Stimulated activated CD8-positive, alpha-beta memory T cell treated with anti-CD3 and anti-CD28 coated beads, Interleukin-4, amount 100 ng/mL, for 4 hours (primary cell): ENCODE measurements at places on chromosomes 5 and 9.

- no peak for DNase-seq
Observed at GRCh38 chr9:97830884-97831829, 21.9 kb upstream of the FOXE1 start.

- no peak for DNase-seq
Observed at GRCh38 chr9:96289392-96289791, 12.6 kb downstream of the HSD17B3 start.

GRCh38 chr9:97850746-97851445 lies 2.1 kb upstream of the FOXE1 start:
- DNase-seq = no peak

DNA sequence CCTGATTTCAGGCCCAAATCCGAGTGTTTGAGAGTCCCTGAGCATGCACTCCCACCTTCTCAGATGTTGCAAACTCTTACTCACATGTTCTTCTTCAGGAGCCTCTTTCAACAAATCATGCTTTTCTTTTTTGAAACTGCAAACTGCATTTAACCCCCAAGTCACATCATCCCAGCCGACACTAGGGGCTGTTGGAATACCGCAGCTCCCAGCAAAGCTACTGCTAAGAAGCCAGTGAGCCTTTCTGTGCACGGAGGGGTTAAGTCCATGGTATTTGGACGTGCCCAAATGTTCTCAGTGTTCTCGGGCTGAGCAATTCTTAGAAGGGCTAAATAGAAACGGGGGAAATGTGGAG lies 282.9 kb downstream of the NFIB start:
- DNase-seq = no peak

GRCh38 chr9:94057918-94058317 lies 26.3 kb upstream of the PTPDC1 start:
- DNase-seq = no peak

DNA sequence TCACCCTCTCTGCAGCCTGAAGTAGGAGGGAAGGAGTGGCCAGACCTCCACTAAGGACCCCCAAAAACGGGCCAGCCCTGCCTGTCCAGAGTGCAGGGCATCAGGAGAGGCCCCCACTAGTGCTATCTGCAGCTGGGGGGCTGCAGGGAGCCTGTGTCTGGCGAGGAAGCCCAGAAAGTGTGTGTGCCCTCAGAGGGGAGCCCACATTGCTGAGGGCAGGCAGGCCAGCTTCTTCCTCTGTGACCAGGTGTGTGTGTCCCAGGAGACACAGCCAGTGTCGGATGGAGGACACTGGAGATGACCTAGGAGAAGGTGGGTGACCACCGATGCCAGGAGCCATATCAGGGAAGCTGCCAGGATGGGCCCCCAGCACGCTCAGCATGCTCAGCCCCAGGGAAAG lies 218.7 kb downstream of the IRX2 start:
- DNase-seq = no peak

DNA sequence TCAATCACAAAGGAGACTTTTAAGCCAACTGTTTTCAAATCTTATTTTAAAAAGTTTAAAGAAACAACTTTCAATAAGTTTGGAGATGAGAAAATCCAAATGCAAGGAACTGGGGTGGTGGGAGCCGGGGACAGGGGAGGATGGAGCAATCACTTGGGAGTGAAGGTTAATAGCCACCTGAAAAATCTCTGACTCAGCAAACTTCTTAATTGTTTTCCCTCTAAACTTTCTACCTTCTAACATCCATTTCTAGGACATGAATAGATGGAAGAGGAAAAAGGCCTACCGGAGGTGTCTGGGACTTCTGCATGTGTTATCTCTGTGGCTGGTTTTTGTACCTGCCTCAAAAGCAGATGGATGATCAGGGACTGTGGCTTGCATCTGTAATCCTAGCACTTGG lies 360.6 kb downstream of the OSTF1 start:
- DNase-seq = no peak

- no peak for DNase-seq
Observed at GRCh38 chr9:124894741-124895170, 32.8 kb downstream of the ARPC5L start.

GRCh38 chr5:95779611-95780010 lies 42.9 kb downstream of the GLRX start:
- no peak for DNase-seq

DNA sequence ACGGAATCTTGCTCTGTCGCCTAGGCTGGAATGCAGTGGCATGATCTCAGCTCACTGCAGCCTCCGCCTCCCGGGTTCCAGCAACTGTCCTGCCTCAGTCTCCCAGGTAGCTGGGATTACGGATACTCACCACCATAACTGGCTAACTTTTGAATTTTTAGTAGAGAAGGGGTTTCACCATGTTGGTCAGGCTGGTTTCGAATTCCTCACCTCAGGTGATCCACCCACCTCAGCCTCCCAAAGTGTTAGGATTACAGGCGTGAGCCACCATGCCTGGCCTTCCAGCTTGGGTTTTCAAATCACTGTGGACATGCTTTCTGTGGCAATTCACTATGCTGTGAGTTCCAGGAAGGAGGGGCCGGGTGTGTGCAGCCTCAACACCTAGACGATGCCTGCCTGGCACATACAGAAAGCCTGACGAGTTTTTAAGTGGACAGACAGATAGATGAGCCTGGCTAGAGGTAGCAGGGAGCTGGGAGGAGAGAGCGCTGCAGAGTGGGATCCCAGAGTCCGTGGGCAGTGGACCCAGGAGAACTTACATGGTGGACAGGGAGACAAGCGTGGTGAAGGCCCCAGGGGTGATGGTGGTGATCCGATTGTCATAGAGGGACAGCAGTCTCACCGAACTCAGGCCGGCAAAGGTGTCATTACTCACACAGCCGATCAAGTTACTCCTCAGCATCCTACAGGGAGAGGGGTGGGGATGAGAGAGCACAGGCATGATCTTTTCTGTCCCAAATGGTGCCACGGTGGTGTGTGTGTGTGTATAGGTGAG lies 173.4 kb upstream of the PANK3 start:
- DNase-seq = no peak

GRCh38 chr9:1421436-1421835 lies 371.3 kb downstream of the DMRT2 start:
- no peak for DNase-seq

GRCh38 chr5:34535944-34536623 lies 120.0 kb upstream of the RAI14 start:
- DNase-seq = no peak

DNA sequence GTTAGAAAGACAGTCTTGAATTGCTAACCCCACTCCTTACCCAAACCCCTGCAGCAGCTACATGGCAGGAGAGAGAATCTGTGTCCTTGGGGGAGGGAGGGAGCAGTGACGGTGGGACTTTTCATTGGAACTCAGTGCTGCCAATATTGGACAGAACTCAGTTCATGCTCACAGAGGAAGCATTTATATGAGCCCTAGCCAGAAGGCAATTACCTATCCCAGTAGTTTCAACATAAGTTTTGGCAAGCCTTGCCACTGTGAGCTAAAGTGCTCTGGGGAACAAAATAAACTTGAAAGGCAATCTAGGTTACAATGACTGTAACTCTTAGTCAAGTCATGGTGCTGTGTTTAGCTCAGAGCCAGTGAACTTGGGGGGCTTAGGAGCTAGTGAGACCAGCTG lies 1013.4 kb upstream of the COX7C start:
- no peak for DNase-seq

- DNase-seq = no peak
Observed at GRCh38 chr5:96758621-96759020, 49.1 kb downstream of the ERAP1 start.

DNA sequence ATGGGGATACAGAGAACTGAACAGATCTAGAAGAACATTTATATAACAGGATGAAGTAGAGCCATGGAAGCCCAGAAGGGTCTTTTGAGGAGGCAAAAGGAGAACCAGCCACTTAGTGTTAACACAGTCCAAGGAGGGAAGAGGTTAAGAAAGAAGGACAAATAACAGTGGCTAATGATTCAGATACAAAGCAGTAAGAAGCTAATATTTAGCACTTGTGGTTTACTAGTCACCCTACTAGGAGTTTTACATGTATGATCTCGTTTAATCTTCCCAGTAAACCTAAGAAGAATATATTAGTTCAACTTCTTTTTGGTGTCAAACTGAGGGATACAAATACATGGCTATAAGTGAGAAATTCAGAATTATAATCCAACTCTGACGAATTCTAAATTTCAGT lies 7.7 kb downstream of the FBXO4 start:
- no peak for DNase-seq

DNA sequence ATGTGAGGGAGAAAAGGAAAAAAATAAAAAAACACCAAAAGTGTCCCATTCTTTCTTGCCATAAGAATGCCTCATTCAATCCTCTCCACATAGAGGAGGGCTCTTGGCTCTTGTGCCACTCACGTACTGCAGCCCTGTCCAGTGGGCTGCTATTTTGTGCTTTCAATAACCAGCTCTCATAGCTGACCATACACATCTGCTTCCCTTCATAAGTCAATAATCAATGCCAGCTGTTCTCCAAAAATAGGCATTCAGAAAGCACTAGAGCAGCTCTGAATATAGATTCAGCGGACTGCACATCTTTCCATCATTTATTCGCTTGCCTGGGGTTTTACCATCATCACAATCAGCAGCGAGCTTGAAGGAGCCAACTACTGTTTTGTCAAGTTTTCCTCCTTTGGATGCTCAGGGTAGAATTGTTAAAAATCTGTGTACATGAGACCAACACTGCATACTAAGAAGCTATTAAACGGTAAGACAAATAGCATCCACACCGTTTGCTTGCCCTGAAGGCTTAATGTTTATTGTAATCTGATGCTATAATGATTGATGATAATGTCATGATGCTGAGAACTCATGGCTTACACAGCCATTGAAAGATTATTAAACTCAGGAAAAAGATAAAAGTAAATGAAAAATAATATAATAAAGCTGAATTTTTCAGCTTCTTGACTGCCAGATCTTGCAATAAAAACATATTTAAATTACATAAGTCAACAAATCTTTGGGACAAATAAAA lies 80.0 kb downstream of the OXCT1 start:
- DNase-seq = no peak

DNA sequence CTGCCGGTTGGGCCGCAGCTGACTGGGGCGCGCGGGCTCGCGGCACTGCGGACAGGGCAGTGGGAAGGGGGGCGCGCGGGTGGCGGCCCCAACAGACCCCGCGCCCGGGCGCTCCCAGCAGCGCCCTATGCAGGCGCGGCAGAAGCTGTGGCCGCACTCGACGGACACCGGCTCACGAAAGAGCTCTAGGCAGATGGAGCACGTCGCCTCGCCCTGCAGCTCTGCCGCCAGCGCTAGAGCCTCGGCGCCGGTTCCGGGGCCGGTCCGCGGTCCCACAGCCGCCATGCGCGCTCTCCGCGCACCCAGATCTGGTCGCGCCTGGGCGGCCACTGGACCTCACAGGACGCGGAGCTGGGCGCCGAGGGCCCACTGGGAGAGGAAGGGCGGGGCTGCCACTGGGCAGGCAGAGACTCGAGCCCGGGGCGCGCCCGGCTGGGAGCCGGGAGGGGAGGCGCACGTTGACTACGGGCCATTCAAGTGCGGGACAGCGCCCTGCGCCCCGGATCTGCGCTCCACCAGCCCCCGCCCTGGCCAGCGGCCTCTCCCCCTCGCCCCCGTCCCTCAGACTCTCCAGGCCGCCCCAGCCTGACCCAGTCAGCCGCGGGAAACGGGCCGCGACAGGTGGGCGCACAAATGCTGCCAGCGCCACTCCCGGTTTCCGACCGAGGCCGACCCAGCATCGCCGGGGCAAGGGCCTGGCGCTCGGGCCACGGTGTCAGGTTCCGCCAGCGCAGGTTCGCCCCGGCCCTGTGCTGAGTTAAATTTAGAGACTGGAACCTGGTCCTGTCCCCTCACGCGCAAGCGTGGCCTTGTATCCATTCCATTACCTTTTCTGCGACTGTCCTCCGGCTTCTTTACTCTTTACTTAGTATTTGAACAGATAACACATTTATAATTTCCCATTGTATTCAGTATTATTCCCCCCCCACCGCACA lies at the start of gene TRIM7:
Gene TRIM7 (minus strand): TSS at position 371 of the 935 bp plus-strand sequence. CDS start 86 bp downstream, at position 285.
- DNase-seq = no peak

DNA sequence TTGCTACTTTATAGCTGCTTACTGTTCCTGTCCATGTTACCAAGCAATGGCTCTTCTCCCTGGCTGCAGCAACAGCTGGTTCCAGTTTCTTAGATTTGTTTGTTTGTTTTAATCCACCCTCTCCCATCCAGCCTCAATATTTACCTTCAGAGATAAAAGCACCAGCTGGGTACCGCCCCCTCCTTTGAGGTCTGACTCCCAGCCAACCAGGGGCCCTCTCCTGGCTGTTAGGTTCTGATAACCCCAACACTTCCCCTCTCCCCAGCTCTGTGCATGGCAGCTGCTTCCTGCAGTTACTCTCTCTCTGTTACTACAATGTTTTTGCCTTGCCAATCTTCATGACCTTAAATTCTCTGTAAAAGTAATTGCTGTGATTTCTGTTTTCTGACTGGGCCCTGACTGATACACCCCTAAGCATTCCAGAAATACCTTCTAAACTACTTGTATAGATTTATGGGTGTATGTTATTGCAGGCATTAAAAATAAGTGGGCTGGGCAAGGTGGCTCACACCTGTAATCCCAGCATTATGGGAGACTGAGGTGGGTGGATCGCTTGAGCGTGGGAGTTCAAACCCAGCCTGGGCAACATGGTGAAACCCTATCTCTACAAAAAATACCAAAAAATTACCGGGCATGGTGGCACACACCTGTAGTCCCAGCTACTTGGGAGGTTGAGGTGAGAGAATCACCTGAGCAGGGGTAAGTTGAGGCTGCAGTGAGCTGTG lies 2.6 kb upstream of the GCNT1 start:
- no peak for DNase-seq

- no peak for DNase-seq
Observed at GRCh38 chr5:42570966-42571960, 148.0 kb downstream of the GHR start.

DNA sequence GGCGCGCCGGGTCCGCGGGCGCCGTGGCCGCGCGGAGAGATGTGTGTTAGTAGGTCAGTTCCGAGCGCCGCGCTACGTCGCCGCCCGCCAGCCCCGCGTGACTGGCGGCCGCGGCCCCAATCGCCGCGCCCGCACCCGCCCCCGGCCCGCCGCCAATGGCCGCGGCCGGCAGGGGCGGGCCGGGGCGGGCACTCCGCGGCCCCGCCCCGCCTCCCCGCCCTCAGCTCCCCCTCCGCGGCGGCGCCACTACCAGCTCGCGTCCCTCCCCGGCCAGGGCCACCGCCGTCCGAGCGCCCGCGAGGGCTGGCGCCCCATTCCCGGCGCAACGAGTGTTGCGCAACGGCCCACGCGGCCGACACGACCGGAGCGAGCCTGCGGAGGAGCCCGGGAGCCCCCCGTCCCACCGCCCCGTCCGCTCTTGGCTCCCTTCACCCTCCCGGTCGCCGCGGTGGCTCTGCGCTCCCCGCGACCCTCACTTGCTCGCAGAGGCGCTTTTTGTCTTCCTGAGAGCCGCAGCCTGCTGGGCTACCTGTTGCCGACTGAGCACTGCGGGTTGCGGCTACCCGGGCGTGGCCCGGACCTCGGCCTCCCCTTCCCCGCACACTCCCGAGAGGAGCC lies at the start of gene NFIL3:
Gene NFIL3 (minus strand): TSS at position 48 of the 618 bp plus-strand sequence. CDS start 13,098 bp downstream, outside the sequence.
- peak; percentile 36 for DNase-seq

DNA sequence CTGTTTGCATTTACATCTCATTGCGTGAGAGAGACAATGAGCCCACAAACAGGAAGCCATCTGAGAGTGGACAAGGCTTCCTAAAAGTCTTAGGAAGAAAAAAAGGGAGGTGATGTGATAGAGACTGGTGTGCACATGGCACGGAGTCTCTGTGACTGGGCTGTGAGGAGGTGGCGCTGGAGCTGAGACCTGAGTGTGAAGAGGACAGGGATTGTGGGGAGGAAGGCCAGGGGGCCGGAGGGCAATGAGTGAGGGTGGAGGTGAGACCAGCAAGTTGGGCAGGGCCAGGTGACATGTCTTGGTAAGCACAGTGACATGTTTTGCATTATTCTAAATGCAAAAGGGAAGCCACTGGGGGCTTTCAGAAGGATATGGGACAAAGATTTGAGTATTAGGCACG lies 45.0 kb downstream of the TSPAN17 start:
- DNase-seq = no peak

- DNase-seq = no peak
Observed at GRCh38 chr9:36690412-36691168, 117.9 kb downstream of the MELK start.
